Melanocyte of skin (primary cell): ENCODE measurements at places on chromosomes 7 and 10. TPM values are rescaled to one million over a fixed set of nuclear protein-coding genes. Genes with fewer than 3 reads are reported as not detected.

MACC1 gene
- under 0.01 and 0.15 TPM in 2 replicates for total RNA-seq

ADCYAP1R1 gene
- total RNA-seq, result not detected in 2 replicates

TRIM73 gene
- total RNA-seq, result 1.0 and 2.5 TPM in 2 replicates

ITGB8 gene
- total RNA-seq, result 351 and 429 TPM in 2 replicates

STEAP1B gene
- 37.1 and 37.9 TPM in 2 replicates for total RNA-seq

GPR37 gene
- total RNA-seq, result 2.3 and 3.1 TPM in 2 replicates

VGF gene
- 27.0 and 183 TPM in 2 replicates for total RNA-seq

C10orf71 gene
- not detected in 2 replicates for total RNA-seq

VSTM4 gene
- 0.36 TPM in 1 of 2 replicates, not detected in the other for total RNA-seq

LRIT1 gene
- total RNA-seq, result not detected in 2 replicates

OPN4 gene
- total RNA-seq, result not detected in 2 replicates

RBAK gene
- total RNA-seq, result 9.6 and 16.0 TPM in 2 replicates

CYP26C1 gene
- total RNA-seq, result under 0.01 TPM in 1 of 2 replicates, not detected in the other

ANK3 gene
- total RNA-seq, result 4.3 and 6.7 TPM in 2 replicates

HTRA1 gene
- total RNA-seq, result 23.8 and 24.3 TPM in 2 replicates

CTAGE15 gene
- total RNA-seq, result not detected in 2 replicates

IFIT2 gene
- total RNA-seq, result 67.9 and 112 TPM in 2 replicates

GRID2IP gene
- total RNA-seq, result not detected in 2 replicates

MRLN gene
- not detected in 2 replicates for total RNA-seq

CPXM2 gene
- total RNA-seq, result 4.7 and 7.9 TPM in 2 replicates

ASB15 gene
- total RNA-seq, result not detected in 2 replicates

CREB5 gene
- total RNA-seq, result 2.7 and 3.4 TPM in 2 replicates

HELLS gene
- total RNA-seq, result 34.0 and 51.1 TPM in 2 replicates

AP1S1 gene
- 182 and 208 TPM in 2 replicates for total RNA-seq

ANKRD61 gene
- not detected in 2 replicates for total RNA-seq

EGFR gene
- total RNA-seq, result 0.33 and 0.62 TPM in 2 replicates

PKD1L1 gene
- under 0.01 and 0.36 TPM in 2 replicates for total RNA-seq

GNAT3 gene
- total RNA-seq, result not detected in 2 replicates

KAZALD1 gene
- 0.77 TPM in 1 of 2 replicates, not detected in the other for total RNA-seq

KCNMA1 gene
- under 0.01 and 0.93 TPM in 2 replicates for total RNA-seq

TAS2R5 gene
- 1.00 and 1.4 TPM in 2 replicates for total RNA-seq

CYP3A4 gene
- total RNA-seq, result not detected in 2 replicates

TBRG4 gene
- total RNA-seq, result 124 and 158 TPM in 2 replicates

CACUL1 gene
- total RNA-seq, result 22.7 and 38.5 TPM in 2 replicates

INSYN2A gene
- total RNA-seq, result not detected in 2 replicates

CCDC7 gene
- 4.7 and 6.9 TPM in 2 replicates for total RNA-seq

SEC31B gene
- 4.8 and 6.2 TPM in 2 replicates for total RNA-seq

FAM24A gene
- not detected in 2 replicates for total RNA-seq

OGDHL gene
- total RNA-seq, result under 0.01 TPM in 2 replicates

MACROH2A2 gene
- total RNA-seq, result 0.69 and 2.9 TPM in 2 replicates

SRRM3 gene
- 1.00 and 1.5 TPM in 2 replicates for total RNA-seq

SLC13A1 gene
- total RNA-seq, result not detected in 2 replicates

ZNF239 gene
- total RNA-seq, result 1.7 TPM in 2 replicates

PDE6C gene
- not detected in 2 replicates for total RNA-seq

TEX36 gene
- not detected in 2 replicates for total RNA-seq

PDK4 gene
- 15.0 and 15.3 TPM in 2 replicates for total RNA-seq

HACD1 gene
- 90.6 and 145 TPM in 2 replicates for total RNA-seq
